ENCODE measurements at places on chromosomes 2 and 18. TPM values are rescaled to one million over a fixed set of nuclear protein-coding genes. Genes with fewer than 3 reads are reported as not detected.
A peak's percentile ranks its signal among the peaks of the same experiment; 100 is the strongest.

GRCh38 chr18:35117951-35118411 is 76.8 kb downstream of the MAPRE2 start:
- peak; percentile 8 for DNase-seq

DNA sequence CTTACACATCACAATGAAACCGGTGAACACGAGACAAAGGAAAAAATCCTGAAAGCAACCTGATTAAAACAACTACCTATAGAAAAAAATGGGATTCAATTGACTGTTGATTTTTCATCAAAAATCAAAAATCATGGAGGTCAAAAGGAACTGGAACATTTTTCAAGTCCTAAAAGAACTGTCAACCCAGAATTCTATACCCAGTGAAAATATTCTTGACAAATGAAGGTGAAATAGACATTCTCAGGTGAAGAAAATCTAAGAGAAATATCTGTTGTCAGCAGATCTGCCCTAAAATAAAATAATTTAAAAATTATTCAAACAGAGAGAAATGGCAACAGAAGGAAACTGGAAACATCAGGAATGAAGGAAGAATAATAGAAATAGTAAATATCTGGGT is 38.9 kb downstream of the GAREM1 start:
- DNase-seq = no peak

Gene MAP2
- 0.69 TPM for polyA plus RNA-seq

Gene ANKRD29
- polyA plus RNA-seq = 0.12 TPM

GRCh38 chr2:64336171-64336570 is 117.8 kb upstream of the LGALSL start:
- no peak for DNase-seq

- no peak for DNase-seq
Observed at GRCh38 chr18:34880882-34881834, 160.1 kb upstream of the MAPRE2 start.

DNA sequence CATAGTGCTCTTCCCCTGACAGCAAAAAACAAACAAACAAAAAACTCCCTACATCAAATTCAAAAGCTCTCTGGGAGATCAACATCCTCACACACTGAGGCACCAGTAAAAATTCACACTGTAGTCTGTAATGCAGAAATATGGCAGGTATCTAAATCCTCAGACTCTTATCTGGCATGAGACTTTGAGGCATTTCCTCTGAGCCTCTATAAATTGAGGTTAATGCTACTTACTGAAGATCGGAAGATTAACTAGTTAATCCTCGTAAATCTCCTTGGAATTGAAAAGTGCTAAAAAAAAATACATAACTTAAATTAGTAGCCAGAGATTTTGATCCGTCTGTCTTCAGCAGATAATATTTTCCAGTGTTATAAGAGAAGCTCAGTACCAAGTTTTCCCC is 65.0 kb downstream of the AP1S3 start:
- no peak for DNase-seq

- DNase-seq = no peak
Observed at GRCh38 chr2:45723857-45724256, 72.4 kb downstream of the PRKCE start.

DNA sequence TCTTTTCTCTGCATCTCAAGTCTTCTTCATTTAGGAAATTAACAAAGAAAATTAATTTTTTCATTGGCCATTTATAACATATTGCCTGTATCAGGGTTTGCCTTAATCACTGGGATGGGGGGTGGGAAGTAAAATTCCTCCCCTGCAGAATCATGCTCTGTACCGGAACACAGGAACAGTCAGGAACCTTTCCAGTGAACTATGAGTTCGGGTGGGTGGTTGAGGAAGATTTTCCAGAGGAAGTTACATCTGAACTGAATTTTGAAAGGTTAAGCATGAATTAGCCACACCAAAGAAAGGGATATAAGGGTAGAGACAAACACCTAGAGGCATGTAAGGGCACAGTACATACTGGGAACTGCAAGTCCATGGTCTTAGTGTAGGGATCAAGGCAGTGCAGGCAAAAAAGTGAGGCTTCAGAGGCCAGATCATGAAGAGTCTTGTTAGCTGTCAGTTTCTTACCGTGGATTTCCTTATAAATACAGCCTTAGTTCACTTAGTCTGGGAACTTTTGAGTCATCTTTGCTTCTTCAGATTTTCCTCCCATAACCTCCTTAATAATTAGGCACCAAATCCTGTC is 55.6 kb downstream of the FAM117B start:
- no peak for DNase-seq

- DNase-seq = peak; percentile 72
Observed at GRCh38 chr18:62881509-62882016, 166.2 kb downstream of the PHLPP1 start.

GRCh38 chr2:46259777-46260168 is 37.4 kb upstream of the EPAS1 start:
- no peak for DNase-seq

DNA sequence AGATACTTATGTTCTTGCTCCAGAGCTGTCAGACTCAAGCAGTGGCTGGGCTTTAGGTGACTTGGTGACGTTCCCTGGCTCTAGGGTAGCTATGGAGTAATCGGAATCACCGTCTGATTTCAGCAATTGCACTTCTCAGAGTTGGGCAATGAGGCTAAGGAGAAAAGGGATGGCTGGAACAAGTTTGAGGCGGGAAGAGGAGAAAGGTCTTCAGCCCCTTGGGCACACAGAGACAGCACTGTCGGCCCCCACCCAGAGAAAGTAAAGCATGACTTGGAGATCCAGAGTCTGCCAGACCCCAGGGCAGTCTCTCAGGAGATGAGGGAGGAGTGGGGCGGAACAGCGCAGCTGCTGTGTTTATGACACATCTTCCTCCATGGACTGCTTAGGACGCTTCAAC is 114.5 kb downstream of the KLHL29 start:
- DNase-seq = no peak

Gene CCDC102B
- 4.6 TPM for polyA plus RNA-seq

DNA sequence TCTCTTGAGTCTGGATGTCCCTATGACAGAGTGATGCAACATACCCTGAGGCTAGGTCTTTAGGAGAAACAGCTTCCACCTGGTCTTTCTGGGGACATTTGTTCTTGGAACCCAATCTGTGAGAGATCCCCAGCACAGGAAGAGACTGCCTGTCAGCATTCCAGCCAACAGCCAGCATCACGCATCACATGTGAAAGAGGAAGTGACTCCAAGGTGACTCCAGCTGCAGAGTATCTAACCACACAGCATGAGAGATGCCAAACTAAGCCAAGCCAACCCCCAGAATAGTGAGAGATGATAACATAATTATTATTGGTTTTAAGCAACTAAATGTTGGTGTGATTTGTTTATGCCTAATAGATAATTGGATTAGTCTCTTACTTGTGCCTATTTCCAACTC is 35.7 kb downstream of the C18orf63 start:
- peak; percentile 3 for DNase-seq

Gene ABCB11
- not detected for polyA plus RNA-seq

DNA sequence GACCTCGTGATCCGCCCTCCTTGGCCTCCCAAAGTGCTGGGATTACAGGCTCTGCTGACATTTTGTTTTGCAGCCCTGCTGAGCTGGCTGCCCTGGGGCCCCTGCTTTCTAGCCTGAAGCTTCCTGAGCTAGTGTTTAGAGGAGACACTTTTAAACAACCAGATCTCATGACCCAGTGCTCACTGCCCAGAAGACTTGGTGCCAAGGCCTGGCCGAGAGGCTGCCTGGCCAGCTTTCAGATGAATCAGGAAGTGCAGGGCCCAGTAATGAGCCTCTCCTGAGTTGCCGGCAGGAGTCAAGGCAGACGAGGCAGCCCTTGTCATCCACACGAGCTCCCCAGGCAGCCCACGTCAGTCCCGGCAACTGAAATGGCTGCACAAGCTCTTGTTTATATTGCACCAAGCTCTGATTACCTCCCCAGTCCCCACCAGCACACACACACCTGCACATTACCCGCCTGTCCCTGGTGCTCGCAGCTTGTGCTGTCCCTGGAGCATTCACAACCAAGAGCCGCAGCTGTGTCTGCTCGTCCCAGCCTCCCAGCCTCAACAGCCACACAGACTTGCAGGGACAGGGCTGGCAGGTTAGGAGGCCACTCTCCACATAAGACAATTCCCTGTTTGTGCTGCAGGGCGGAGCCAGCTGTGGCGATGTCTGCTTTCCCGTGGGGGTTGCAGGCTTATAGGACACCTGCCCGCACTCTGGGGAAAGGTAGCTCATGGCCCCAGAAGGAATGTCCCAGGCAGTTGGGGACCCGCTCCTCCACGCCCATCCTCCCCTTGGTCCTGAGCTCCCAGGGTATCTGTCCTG is 331.2 kb upstream of the MYT1L start:
- DNase-seq = no peak

DNA sequence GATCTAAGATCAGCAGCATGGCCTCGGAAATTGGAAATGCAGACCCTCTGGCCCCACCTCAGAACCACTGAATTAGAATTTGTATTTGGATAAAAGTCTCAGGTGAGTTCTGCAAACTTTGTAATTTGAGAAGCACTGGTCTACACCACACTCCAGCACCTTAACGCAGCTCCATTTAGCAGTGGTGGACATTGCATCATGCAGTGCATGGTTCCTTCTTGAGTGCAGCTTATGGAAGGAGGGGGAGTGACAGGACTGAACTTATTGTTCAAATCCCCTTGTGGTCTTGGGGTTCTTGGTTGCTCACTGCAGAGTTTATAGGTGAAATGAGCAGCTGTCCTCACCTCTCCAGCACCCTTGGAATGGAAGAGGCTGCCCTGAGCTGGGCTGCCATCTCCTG is 17.4 kb upstream of the STEAP3 start:
- DNase-seq = no peak

DNA sequence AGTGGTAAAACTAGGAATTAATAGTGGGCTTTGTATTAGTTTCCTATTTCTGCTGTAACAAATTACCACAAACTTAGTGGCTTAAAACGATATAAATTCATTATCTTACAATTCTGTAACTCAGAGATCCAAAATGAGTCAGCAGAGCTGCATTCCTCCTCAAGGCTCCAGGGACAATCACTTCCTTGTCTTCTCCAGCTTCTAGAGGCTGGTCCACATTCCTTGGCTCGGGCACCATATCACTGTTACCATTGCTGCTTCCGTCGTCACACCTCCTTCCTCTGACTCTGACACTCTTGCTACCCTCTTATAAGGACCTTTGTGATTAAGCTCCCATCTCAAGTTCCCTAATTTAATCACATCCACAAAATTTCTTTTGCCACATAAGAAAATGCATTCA is 567.8 kb upstream of the KLHL29 start:
- no peak for DNase-seq

DNA sequence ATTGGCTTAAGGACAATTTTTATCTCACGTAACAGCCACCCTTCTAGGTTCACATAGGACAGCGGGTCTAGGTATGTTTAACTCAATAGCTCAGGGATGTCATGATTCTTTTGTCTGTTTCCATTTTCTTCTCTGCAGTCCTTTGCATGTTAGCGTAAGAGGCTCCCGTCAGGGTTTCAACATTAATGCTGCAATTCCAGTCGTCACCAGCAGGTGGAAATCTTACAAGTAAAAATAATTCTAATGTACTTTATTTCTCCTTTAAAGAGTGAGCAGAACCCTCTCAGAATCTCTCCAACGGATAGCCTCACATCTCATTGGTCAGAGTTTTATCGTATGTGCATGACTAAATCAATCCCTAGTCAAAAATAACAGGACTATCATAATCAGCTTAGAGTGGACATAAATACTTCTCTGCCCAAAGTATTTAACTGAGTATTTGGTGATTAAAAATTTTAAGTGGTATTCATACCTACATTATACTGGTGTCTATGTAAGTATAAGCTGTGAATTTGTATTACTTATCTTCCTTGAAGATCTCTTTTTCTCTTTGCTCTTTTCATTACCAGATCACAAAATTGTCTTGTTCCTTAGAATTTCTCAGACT is 487.2 kb upstream of the GCFC2 start:
- peak; percentile 44 for DNase-seq

Gene LAMA1
- 26.0 TPM for polyA plus RNA-seq
